ENCODE measurements at places on chromosomes 2 and 18.

GRCh38 chr2:150676747-150677383, 189.4 kb upstream of the RND3 start:
- no peak for DNase-seq

DNA sequence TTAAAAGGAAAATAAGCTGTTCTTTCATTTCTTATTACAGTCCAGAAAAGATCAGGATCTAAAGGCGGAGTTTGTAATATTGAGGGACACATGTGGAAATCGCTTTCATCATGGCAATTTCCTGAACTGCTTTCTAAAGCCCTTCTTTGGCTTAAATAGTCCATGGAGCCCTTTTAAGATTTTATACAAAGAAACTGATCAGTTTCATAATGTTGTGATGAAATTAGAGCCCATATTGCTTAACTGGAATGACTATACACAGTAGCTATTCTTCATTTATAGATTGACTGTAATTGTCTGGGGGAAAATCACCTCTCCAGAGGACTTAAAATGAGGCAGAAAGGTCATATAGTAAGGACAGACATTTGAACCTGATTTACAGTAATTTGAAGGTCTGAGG, 322.2 kb downstream of the ETAA1 start:
- DNase-seq = no peak

- DNase-seq = peak; percentile 12
These were observed 134.3 kb upstream of the STON1 start for GRCh38 chr2:48395658-48396057.

- no peak for DNase-seq
These were observed 6.7 kb downstream of the ANKAR start for GRCh38 chr2:189681203-189681602.

GRCh38 chr18:77002496-77002895, 130.1 kb downstream of the MBP start:
- no peak for DNase-seq

DNA sequence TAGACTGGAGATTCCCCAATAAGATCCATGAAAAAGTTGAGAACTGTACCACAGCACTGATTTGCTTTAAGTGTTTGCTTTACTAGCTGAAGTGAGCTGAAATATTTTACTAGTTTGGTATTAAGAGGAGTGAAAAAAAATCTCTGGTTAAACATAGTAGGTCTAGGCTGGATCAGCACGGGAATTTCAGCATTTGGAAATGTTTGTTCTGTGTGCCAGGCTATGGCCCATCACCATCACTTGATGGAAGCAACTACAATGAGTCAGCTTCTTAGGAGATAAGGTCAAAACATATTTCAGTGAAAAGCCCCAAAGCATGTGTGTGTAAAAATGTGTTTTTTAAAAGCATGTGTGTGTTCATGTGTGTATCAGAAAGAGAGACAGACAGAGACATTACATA, 131.4 kb upstream of the DNMT3A start:
- DNase-seq = no peak

GRCh38 chr2:174985614-174986013, 19.6 kb downstream of the CHN1 start:
- DNase-seq = no peak

DNA sequence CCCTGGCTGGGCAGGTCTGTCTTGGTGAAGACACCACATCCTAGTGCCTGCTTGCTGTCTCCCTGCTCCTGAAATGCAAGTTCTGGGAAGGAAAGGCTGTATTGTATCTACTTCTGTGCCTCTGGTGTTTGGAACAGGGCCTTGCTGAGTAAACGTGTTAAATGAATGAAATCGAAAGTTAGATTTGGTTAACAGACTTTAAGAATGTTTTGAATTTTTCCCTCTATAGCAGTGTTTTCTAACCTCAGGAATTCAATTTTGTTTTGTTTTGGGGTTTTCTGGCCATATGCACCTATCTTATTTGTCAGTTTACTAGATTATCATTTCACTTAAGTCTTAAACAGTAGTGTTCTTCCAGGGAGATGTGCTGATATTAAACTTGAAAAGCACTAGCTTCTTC, 20.7 kb downstream of the FARP2 start:
- no peak for DNase-seq

DNA sequence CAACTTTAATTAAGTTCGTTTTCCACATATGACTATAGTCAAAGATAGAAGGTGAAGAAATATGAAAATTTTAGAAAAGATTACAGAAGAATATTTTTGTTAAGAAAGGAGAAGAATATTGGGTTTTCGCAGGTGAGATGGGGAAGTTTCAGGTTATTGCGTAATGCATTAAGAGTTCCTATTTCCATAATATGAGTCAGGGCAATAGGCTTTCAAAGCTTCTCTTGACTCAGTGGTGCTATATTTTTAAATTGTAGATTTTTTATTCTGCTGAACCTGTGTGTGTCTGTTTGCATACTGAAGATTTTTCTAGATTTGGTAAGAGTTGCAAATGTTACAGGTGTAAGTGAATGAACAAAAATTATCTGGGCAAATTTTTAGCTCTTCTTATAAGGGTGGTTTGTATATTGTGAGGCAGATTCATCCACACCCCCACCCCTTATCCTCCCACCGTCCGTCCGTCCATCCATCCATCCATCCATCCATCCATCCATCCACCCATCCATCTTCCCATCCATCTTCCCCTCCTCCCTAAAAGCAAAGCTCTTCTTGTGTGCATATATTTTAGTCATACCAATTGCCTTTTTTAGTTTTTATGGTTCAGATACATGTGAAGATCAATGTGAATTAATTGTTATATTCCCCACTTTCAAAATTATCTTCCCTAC, 69.6 kb downstream of the MYO1B start:
- DNase-seq = no peak

GRCh38 chr2:163698857-163699256, 37.0 kb downstream of the FIGN start:
- no peak for DNase-seq

GRCh38 chr2:168371273-168372019, 84.6 kb upstream of the CERS6 start:
- no peak for DNase-seq

DNA sequence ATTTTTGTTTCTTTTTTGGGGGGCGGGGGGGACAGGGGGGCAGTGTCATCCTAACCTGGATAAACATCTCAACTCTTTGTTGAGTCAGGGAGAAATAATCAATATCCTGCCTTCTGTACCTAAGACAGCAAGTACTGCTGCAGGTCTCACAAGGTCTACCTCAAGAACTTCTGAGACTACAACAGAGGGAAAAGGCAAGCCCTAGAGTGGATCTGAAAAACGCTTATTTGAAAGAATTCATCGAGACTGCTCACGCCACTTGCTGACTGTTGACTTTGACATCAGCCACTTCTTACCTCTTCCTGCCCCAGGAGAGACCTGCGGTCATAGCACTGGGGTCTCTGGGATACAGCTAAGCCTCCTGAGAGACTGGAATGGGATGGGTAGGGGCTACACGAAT, 8.4 kb downstream of the HDLBP start:
- DNase-seq = no peak

GRCh38 chr2:28173377-28173776, 219.3 kb upstream of the FOSL2 start:
- no peak for DNase-seq

DNA sequence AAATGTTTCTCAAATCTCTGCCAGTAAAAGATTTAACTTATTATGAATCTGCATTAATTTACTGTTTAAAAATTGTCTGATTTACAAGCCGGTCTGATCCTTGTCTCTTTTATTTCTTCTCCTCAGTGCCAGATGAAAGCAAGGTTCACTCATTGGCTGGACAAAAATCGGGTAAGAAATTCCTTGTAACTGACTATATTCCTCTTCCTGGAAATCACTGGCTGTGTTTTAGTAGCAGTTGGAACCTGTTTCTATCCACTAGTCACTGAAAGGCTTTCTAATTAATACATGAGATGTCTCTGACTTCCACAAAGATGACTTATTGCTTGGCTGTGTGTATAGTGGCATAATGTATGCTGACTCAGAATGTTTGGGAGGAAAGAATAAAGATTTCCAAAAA, 436.6 kb upstream of the NRP2 start:
- DNase-seq = no peak

- no peak for DNase-seq
These were observed 60.3 kb upstream of the PEX13 start for GRCh38 chr2:60957224-60957623.

DNA sequence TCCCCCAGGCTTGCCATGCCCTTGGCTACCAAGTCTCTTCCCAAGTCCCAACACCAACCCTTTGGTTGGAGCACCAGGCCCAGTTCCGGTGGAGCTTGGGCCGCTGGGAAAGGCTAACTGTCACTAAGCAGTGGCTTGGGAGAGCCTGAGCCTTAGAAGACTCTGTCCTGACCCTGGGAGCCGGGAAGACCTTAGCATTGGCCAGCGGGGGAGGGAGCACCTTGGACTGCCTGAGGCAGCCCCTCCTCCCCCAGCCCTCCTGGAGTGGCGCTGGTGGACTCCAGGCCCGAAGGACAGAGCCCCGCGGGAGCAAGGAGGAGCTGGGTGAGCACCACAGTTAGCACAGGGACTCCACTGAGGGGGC, 62.5 kb upstream of the POMC start:
- no peak for DNase-seq

DNA sequence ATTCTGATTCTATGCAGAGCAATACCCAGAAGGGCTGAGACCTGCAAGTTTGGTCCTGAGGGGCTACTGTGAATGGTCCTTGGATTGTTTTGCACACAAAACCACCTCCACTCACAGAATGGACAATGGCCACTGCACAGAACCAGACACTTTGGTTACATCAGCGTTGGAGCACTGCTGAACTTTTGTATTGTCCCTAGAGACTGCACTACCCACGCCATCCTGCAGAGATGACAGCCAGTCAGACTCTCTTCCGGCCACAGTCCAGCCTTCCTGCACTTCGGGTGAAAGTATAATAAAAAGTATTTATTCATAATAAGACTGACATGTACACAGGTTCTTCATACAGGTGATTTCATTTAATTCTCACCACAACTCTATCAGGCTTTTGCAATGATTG, 35.7 kb downstream of the CELF4 start:
- no peak for DNase-seq

DNA sequence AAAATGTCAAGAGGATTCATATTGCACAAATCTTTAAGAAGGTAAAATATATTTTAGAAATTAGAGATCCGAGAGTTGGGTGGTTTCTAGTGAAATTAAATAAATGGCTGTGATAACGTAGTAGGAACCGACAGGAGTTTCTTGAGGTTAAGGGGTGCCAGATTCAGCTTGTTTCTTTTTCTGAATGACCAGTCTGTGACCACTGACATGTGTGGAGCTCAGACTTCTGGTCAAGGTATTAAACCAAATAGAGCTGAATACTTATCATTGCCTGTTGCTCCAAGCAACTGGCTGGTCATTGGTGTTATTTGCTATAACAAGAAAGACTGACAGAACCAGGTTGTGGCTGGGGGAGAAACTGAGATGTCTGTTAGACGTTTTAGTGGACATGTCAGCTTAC, 408.2 kb upstream of the HS6ST1 start:
- no peak for DNase-seq

DNA sequence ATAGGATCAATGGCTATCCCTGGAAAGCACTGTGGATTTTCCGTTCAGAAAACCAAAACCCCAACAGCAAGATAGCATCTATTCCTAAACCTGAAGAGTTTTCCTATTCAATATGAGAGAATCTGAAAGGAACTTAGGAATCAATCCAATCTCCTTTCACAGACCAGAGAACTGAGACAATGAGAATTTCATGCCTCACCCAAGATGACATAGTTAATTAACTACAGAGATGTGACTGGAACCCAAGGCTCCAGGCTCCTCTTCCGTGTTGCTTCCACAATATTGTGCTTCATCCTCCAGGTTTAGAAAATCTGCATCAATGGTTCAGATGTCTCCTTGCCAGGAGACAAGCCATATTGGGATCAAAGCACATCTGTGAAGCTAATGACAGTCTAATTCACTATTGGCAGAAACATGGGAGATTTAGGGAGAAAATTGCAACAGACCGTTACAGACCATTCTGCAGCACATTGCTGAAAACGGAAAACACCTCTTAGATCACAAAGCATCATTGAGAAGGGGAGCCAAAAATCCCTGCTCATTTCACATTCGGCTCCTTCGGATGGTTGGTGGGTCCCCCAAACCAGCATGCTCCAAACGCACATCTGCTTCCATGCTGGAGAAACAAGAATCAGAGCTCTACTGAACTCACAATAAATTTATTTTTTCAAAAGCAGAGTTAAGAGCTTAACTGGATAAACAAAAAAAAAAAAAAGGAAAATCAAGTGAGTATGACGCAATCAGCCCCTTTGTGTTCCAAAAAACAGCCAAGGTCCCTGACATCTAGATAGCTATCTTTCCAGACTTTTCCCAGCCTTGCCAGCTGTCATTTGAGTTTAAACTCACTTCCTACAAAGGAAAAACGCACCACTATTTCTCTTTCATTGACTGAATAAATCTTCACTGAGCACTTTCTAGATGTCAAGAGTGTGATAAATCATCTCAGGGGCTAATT, 290.3 kb downstream of the C1D start:
- DNase-seq = no peak

GRCh38 chr2:242020196-242021004, 150.9 kb downstream of the RTP5 start:
- no peak for DNase-seq

DNA sequence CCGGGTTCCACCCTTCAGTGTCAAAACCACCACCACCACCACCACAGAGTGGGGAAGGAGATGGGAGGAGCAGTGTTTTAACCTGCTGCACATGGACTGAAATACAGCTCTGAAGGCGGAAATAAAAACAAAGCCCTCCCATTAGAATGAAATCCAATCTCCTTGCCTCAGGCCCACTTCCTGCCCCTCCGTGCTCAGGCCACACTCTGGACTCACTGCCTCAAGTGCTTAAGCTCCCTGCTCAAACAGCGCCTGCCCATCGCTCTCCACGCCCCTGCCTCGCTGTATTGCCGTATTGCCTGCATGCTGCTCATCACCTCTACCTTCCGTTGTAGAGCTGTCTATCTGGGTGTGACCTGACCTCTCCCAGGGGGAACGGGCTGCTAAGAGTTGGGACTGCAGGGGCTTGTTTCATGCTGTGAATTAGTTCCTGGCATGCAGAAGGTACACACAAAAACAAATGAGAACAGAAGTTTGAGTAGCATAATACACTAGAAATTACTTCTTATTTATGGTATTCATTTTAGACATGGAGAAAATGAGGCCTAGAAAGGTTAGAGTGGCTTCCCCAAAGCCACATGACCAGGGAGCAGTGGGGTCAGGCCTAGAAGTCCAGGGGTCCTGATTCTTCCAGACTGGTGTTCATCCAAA, 31.6 kb upstream of the NEB start:
- DNase-seq = no peak

GRCh38 chr18:2986150-2986865, 26.6 kb downstream of the LPIN2 start:
- no peak for DNase-seq

All from CD4-positive, alpha-beta T cell treated with Interleukin-15 for 4 hours (primary cell).